ENCODE measurements at places on chromosomes 3 and 15.

- DNase-seq, result no peak
Observed at GRCh38 chr3:5197022-5197421, 9.5 kb downstream of the EDEM1 start.

DNA sequence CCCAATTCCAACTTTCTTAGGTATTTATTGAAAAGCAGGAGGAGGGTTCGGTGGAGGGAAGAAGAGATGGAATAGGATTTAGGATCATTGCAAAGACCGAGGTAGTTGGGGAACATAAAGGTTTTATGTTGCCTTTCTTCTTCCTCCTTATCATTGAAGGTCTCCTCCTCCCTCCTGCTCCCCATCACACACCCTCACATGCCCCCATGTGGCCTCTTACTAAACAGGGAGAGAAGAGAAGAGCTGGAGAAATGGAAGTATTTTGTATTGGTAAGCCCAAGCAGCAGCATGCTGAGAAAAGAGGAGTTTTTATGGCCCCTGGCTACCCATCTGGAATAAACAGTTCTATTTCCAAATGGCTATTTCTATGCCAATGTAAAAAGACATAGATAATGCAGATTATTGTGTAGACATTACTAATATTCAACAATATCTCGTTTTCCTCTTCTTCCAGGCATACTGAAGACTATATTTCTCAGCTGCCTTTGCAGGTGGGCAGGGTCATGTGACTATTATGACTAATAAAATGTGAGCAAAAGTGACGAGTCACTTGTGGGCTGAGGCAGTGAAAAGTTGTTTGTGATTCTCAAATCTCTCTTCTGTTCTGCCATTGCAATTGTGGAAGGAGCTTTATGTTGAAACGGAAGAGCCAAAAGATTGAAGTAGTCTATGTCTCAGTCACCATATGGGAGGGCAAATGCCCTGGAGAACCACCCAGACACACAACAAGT is 5.2 kb upstream of the GPR176 start:
- DNase-seq, result no peak

- no peak for DNase-seq
Observed at GRCh38 chr3:64691051-64691450, 3.3 kb upstream of the ADAMTS9 start.

DNA sequence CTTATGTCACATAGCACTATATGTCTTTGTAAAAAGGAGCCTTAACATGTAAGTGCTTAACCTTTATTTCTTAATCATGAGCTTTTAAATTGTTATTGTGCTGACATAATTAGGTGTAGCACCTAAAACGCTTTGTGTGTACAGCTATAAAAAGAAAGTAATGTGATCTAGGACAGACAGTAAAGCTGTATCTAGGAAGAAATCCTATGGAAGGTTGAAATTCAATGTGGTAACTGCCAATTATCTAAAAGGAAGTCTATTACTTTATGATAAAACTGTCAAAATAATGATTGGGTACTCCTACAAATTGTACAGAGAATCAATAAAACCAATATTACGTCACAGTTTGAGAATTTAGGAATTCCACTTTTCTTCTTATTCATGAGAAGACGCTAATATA is 87.9 kb downstream of the CDIN1 start:
- DNase-seq, result no peak

DNA sequence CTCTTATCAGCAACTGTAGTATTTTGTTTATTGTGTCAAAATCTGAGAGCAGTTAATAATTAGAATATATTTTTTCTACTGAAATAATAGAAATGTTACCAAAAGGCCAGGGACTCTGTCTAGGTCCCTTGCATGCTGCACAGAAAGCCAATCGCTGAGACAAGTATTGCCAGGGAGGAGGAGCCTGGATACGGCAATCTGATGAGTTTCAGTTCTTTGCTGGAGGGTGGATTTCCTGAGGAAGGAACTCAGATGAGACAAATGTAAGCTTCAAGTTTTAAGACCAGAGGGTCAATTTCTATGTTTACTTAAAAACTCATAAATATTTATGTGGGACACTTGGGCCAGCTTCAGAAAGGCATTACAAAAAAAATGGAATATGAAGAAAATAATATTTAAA is 252.2 kb downstream of the GABRG3 start:
- no peak for DNase-seq
